ENCODE measurements at places on chromosomes 4 and X.

GRCh38 chr4:154958621-154959358 is 177.7 kb downstream of the RBM46 start:
- no peak for DNase-seq

GRCh38 chr4:168886351-168886750 is 123.7 kb downstream of the CBR4 start:
- no peak for DNase-seq

DNA sequence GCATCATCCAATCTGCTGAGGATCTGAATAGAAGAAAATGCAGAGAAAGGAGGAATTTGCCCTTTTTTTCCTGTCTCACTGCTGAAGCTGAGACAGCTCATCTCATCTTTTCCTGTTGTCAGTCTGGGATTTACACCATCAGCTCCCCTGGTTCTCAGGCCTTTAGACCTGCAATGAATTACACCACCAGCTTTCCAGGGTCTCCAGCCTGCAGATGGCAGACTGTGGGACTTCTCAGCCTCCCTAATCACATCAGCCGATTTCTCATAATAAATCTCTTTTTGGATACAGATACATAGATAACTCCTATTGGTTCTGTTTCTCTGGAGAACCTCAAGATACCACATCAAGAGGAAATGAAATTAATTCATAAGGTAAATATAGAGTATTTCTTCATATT is 134.6 kb upstream of the MAB21L2 start:
- DNase-seq, result no peak

GRCh38 chrX:119693996-119694451 is 1.1 kb upstream of the SEPTIN6 start:
- DNase-seq, result no peak

All from cerebellar cortex (tissue), 1 donor.